Activated CD4-positive, alpha-beta T cell treated with anti-CD3 and anti-CD28 coated beads, Interleukin-10, Interleukin-2, amounts not matched to agents 100 ng/mL and 50 ng/mL, durations not matched to agents 16 hours and 8 hours (primary cell): ENCODE measurements at places on chromosomes 12 and 14.

DNA sequence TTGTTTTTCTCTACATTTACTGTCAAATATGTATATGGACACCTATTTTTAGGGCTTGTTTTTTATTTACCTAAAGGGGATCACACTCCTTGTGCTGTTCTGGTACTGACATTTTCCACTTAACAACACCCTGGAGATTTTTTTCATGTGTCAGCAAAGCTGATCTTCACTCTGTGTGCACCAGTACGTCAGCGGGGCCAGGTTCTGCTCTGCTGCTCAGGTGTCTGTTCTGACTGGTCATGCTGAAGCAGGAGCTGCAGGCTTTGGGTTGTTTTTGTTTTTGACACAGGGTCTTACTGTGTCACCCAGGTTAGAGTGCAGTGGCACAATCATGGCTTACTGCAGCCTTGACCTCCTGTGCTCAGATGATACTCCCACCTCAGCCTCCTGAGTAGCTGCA, 81.9 kb upstream of the CCND2 start:
- no peak for DNase-seq

GRCh38 chr12:8696442-8697090, 1.2 kb upstream of the RIMKLB start:
- no peak for DNase-seq

- DNase-seq = no peak
Observed at GRCh38 chr14:23248601-23249000, 10.9 kb downstream of the RNF212B start.

- no peak for DNase-seq
Observed at GRCh38 chr14:91780452-91780851, 48.6 kb upstream of the CATSPERB start.

- no peak for DNase-seq
Observed at GRCh38 chr12:54200412-54200811, 11.6 kb upstream of the SMUG1 start.

DNA sequence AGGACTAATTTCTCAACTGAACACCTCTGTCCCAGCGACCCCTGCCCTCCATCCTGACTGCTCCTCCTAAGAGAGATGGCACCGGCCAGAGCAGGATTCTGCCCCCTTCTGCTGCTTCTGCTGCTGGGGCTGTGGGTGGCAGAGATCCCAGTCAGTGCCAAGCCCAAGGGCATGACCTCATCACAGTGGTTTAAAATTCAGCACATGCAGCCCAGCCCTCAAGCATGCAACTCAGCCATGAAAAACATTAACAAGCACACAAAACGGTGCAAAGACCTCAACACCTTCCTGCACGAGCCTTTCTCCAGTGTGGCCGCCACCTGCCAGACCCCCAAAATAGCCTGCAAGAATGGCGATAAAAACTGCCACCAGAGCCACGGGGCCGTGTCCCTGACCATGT, 756 bp downstream of the RNASE7 start:
- DNase-seq = no peak

- DNase-seq = no peak
Observed at GRCh38 chr14:102945346-102946130, 23.1 kb downstream of the AMN start.

GRCh38 chr14:72708708-72709475, 185.0 kb downstream of the DPF3 start:
- DNase-seq = no peak
